Left lobe of liver (tissue), 2 donors: ENCODE measurements at places on chromosomes 11 and 22. TPM values are rescaled to one million over a fixed set of nuclear protein-coding genes. Genes with fewer than 3 reads are reported as not detected.

TBX10 gene
- 0.15 TPM for total RNA-seq

KRTAP5-9 gene
- 0.30 TPM for total RNA-seq

GRCh38 chr11:84292006-84292405, 1005.8 kb upstream of the CCDC90B start:
- DNase-seq: no peak

SCARF2 gene
- total RNA-seq: 2.2 TPM

DTX4 gene
- total RNA-seq: 19.9 TPM

- no peak for DNase-seq
Measured at GRCh38 chr11:6621711-6622211, 2.5 kb upstream of the TPP1 start.

DNA sequence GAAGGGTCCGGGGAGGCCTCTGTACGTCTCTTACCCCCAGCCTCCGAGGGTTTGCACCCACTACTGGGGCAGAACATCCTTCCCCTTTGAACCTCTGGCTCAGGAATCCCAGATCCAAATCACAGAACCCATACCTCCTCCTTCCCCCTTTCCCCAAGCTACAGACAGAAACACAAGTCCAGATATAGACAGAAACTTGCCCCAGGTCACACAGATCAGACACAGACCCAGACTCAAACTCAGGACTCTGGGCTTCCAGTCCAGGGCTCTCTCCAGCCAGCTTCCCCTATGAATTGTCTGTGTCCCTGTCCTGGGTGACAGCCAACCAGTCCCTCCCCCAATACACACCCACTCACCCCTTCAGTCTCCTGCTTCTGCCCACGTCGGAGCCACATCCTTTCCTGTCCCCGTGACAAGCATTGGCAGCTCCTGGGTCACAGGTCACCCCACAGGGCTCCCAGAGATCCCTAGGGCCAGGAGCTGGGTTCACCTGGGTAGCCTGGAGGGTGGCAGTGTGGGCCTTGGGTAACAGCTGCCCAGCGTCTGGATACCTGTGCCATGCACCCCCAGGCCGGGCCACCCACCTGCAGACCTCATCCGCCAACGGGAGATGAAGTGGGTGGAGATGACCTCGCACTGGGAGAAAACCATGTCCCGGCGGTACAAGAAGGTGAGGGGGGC, 772 bp downstream of the TBC1D10C start:
- no peak for DNase-seq

DNA sequence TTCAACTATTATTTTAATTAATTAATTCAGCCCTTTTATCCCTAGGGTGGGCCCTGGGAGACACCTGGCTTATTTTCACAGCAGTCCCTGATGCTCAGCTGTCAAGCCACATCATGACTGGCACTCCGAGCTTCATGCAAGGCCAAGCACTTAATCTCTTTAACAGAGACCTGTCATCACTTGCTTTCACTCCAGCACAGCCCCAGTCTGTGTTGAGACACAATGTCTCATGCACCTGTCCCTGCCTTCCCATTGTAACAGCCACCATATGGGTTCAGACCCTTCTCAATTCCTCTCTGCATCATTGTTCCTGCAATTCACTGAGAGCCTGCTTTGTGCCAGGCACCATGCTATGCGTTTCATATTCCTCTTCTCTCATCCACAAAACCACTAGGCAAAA, 222.2 kb upstream of the TENM4 start:
- no peak for DNase-seq

DNA sequence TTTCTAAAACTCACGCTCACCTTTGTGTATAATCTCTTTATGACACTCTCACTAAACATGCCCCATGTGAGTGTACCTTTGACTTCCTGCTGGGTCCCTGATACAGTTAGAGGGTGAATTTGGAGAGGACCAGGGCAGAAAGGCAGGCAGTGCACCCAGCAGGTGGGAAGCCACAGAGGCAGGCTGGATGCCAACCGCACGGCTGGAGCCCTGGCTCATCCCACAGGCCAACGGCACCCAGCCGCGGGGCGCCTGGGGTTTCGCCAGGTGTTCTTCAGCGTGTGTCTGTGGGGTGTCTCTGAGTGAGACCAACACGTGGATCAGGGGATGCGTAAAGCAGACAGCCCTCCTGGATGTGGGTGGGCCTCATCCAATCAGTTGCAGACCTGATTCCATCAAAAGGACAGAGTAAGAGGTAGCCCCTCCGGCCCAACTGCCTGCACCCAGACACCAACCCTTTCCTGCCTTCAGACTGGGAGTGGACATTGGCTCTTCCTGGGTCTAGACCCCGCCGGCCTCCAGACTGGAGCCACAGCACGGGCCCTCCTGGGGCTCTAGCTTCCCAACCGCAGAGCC, 51.6 kb downstream of the DHCR7 start:
- DNase-seq: no peak

BDNF gene
- total RNA-seq: 0.05 TPM

GRCh38 chr11:24181395-24182047, 315.3 kb upstream of the LUZP2 start:
- DNase-seq: no peak

GRCh38 chr11:10436224-10436623, 18.8 kb upstream of the AMPD3 start:
- no peak for DNase-seq

APOA4 gene
- total RNA-seq: 102 TPM

GRCh38 chr22:45832180-45832579, 144.8 kb downstream of the WNT7B start:
- no peak for DNase-seq

BEST1 gene
- 0.63 TPM for total RNA-seq

- DNase-seq: no peak
Measured at GRCh38 chr11:111336062-111336461, 37.7 kb downstream of the POU2AF3 start.

DNA sequence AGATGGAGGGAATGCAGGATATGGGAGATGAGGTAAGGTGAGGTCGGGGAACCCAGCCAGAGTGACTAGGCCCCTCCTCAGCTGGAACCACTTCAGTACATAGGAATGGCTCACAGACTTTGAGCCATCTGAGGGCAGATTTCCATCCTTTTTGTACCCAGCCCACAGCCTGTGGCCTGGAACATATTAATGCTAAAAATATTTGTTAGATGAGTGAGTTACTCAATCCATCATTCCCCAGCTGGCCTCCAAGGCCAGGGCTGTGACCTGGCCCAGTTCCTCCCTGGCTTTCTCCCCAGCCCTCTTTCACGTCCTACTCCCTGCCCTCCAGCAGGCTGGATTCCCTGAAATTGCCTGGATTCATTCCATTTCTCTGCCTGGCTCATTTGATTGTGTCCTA, 57.2 kb upstream of the PRDM11 start:
- DNase-seq: peak; percentile 75

- peak; percentile 42 for DNase-seq
Measured at GRCh38 chr11:76790251-76790650, 7.1 kb downstream of the TSKU start.

- DNase-seq: peak; percentile 74
Measured at GRCh38 chr11:111565114-111565720, 24.7 kb downstream of the LAYN start.

DNA sequence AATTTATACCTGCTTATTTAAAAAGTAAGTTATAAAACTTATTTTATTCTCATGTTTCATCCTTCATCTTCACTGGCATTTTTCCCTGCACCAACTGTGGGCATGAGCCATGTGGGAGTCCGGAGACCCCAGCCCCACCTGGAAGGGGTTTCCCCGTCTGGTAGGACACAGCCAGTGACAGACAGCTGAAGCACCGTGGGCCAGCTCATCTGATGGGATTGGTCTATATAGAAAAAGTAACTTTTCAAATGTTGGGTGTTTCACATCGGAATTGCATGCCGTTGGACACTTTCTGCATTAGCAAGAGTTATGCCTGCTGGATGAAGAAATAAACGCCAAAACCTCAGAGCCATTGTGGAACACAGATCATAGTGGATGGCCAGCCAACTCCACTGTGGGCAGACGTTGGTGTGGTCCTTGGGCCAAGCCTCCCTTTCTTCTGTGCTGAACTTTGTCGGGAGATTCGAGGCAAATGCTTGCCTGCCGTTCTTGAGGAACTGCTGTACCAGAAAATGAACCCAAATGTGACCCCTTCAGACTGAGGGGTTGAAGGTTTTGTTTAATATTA, 1329.3 kb downstream of the TBC1D22A start:
- DNase-seq: no peak

HBE1 gene
- total RNA-seq: 1.9 TPM

DNA sequence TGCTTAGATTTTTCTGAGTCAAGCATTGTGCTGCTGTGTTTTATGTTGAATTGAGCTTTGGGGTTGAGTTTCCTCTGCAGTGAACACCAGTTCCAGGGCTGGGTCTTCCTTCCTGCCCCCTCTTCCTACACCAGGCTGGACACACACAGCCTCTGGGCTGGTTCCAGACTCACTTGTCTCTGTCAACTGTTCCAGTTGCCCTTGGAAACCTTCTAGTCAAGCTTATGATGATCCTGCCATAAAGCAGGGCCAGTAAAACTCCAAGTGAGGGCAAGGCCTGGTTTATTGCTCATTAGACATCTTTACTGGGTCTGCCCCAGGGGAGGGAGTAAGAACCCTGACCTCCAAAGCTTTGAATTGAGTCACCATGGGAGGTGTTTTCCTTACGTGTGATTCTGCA, 61.1 kb downstream of the KIAA1671 start:
- DNase-seq: no peak

DNA sequence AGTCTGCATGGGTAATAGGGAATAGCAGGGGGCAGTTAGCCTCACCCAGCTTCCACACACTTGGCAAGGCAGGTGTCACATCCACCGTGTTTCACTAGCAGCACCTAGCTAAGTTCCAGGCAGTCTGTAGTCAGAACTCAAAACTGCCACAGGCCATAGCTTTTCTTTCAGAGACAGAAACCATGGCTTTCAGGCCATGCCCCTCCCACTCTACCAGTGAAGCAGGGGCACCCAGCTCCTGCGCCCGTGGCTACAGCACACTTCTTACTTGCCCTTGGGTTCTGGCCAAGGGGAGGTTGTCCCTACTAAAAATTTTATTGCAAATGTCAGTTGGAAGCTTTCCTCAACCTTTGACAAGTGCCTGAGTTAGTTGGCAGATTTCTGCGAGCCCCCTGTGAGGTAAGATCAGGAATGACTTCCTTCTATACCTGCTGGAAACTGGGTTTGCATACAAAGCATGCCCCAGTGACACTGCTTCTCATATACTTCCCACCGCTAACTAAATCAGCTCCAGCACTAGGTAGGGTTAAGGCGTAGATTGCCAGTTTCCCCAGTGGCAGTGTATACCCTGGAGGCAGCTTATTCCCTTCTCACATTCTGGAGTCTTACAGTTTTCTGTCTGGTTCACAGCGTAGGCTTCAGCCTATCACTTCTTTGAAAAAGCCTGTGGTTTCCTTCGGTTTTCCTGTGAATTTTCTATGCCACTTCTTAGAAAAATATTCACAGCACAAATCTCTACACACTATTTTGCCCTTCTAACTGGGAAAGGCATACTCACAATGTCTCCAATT, 139.0 kb upstream of the LUZP2 start:
- no peak for DNase-seq

- no peak for DNase-seq
Measured at GRCh38 chr11:116648247-116649174, 124.3 kb downstream of the BUD13 start.

DNA sequence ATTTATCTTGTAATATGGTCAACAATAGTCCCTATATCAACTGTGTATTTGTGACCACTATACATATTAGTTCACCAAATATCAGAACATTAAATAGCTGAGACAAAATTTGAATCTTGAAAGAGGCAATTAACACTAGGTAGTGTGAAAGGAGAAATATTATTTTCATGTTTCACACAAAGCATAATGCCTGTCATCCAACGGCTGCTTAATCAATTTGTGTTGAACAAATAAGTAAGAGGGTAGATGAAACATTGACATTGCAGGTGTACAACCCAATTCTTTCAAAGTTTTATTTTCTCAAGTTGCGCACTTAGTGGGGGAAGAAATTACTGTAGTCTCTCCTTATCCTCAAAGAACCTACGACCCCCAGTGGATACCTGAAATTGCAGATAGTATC, 3.4 kb upstream of the OR8I2 start:
- no peak for DNase-seq

ALKBH3 gene
- 14.6 TPM for total RNA-seq

SMIM35 gene
- total RNA-seq: 0.08 TPM

DNA sequence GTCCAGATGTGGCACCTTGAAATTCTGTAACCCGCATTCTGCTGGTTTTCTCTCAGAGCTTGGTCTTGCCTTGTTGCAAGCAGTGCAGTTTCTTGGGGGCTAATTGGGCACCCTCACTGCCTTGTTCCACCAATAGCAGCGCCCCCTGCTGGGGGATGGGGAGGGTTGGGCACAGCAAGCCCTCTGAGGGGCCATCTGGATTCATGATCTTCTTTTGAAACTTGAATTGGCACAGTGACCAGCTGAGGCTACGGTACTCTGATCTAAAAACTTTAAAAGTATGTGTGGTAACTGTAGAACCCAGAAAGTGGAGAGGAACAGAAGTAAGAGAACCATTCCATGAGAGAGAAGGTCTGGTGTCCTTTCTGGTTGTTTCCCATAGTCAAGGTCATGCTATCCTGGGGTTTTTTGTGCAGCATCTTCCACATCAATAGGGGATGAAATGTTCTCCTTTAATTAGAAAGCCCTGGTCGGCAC, 64.2 kb downstream of the MED15 start:
- no peak for DNase-seq

DNA sequence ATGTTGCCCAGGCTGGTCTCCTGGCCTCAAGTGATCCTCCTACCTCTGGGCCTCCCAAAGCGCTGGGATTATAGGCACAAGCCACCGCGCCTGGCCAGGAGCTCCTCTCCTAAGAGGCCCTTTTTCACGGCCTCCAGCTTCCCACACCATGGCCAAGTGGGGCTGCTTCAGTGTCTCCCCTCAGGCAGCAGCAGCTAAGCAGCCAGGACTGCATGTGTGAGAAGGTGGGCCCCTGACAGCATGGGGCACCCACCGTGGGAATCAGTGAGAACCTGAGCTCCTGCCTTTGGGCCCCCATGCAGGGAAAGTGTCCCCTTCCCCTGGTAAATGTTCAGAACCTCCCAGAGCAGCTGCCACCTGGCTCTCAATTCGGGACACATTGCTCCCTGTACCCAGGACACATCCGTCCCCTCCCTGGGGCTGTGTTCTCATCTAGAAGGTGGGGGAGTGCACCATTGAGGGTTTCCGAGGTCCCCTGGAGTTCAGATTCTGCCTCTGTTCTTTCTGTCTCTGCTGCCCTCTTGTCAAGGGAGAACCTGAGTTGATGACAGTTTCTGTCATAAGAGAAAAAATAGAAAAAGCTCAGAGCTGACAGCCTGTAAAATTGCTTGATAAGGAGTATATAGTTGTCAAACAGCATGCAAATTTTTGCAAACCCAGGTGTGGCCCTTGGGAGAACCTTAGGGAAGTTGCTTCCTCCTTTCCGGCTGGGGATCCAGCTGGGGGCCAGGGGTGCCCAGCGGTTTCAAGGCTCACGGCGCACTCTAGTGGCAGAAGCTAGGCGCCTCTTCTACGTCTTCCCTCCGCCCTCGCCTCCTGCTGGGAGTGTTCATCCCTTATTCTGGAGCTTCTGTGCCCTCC, 29.7 kb downstream of the FAM83F start:
- peak; percentile 64 for DNase-seq

CRYBB3 gene
- 0.91 TPM for total RNA-seq

KCNJ5 gene
- total RNA-seq: 0.13 TPM

MISFA gene
- total RNA-seq: 1.2 TPM

GRCh38 chr11:72235351-72236057, 8.5 kb downstream of the PHOX2A start:
- DNase-seq: peak; percentile 33

GRCh38 chr11:55949330-55949729, 13.1 kb upstream of the OR5I1 start:
- DNase-seq: no peak
